ENCODE measurements at places on chromosomes 2 and 18. TPM values are rescaled to one million over a fixed set of nuclear protein-coding genes. Genes with fewer than 3 reads are reported as not detected.

The KCNG2 gene
- total RNA-seq: not detected

The ADAM23 gene
- 7.7 TPM for total RNA-seq

The SULT1C2 gene
- total RNA-seq: not detected

The MC4R gene
- total RNA-seq: not detected

The TRIM54 gene
- total RNA-seq: 0.13 TPM

The UNC80 gene
- total RNA-seq: 0.19 TPM

The NOL4 gene
- total RNA-seq: not detected

The EGR4 gene
- not detected for total RNA-seq

The KCNIP3 gene
- total RNA-seq: 0.13 TPM

The SOX11 gene
- not detected for total RNA-seq

The GKN1 gene
- not detected for total RNA-seq

Measured in aortic smooth muscle cell (primary cell).